Amniotic epithelial cell (primary cell): ENCODE measurements at places on chromosomes 4 and X.

DNA sequence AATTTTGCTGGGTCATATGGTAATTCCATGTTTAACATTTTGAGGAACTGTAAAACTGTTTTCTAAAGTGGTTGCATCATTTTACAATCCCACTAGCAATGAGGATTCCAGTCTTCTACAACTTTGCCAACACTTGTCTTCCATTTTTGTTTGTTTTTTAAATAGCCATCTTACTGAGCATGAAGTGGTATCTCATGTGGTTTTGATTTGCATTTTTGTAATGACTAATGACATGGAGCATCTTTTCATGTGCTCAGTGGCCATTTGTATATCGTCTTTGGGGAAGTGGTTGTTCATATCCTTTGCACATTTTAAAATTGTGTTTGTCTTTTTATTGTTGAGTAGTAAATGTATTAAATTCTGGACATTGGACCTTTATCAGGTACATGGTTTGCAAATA lies 94.7 kb downstream of the TMEM131L start:
- DNase-seq = no peak

- no peak for DNase-seq
These were observed 44.3 kb upstream of the ERVMER34-1 start for GRCh38 chr4:52795533-52795932.

DNA sequence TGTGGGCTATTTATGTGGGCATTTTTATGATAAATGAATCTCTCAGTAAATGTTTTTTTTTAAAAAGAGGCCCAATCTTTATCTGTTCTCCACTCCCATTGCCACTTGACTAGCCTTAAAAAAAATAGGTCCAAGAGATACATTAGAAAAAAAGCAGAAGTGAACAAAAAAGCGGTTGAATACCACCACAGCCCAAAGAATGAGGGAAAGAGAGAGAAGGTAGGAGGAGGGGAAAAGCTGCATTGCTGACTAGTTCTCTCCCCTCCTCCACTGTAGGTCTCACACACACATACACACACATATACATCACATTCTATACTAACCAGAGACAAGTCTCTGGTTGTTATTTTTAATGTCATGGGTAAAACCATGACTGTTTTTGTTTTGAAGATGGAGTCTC lies 95.8 kb upstream of the IL13RA1 start:
- DNase-seq = no peak

GRCh38 chrX:19840899-19841648 lies 46.3 kb downstream of the SH3KBP1 start:
- peak; percentile 55 for DNase-seq

DNA sequence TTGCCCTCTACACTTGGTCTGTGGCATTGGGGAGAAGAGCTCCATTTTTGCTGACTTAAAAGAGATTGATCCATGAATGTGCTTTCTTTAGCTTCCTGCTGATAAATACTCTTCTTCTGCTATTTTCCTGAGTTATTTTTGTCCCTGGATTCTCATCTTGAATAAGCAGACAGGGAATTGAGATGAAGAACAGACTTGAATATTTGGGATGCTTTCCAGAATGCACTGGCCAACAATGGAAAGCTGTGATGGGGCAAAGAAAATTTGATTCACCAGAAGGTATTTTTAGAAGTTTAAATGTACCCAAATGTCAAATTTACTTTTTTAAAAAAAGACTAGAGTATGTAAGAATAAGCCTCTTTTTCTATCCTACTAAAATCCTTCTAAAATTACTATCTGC lies 309.9 kb upstream of the PPP1R2C start:
- DNase-seq = no peak

- peak; percentile 88 for DNase-seq
These were observed 535.1 kb downstream of the FAT4 start for GRCh38 chr4:125849869-125850268.

DNA sequence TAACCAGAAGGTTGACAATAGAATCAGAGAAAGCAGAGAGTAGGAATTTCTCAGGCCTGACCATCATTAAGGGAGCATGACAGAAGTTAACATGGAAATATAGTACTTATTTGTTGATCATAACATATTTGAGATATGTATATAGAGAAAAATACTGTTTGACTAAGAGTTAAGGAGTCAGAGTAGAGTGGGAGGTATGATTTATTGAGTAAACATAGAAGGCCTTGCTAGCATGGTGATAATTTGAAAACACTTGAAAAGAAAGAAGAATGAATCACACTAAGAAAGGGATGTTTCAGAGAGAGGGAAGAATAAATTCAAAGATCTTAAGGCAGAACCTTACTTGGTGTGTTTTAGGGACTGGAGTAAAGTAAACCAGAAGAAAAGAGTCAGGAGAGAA lies 437.2 kb upstream of the TECRL start:
- DNase-seq = peak; percentile 10

DNA sequence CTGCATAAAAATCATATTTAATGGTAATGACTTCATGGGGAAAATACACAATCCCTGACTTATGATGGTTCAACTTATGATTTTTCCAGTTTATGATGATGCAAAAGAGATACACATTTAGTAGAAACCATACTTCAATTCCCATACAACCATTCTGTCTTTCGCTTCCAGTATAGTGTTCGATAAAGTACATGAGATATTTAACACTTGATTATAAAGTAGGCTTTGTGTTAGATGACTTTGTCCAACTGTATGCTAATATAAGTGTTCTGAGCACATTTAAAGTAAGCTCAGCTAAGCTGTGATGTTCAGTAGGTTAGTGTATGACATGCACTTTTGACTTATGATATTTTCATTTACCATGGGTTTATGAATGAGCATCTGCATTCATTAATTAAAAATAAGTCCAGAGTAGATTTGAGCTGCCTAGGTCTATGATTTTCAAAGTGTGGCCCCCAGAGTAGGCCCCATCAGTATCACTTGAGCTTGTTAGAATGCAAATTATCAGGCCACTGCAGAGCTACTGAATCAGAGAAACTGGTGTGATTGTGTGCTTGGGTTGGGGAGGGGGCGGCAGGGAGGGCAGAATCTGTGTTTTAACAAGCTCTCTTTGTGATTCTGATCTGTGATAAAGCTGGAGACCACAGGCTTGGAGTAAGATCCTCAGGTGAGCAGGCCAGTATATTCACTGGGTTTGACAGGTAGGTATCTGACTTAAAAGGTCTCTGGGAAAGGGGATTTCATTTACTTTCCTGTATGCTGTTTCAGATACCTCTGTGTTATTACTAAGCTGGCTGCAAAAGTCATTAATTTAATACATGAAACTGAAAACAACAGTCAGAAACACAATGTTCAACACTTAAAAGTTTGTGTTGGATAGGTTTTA lies 8.4 kb downstream of the ATP10D start:
- DNase-seq = no peak

GRCh38 chrX:152861116-152861515 lies 30.3 kb downstream of the NSDHL start:
- peak; percentile 59 for DNase-seq

- no peak for DNase-seq
These were observed 30.9 kb downstream of the YTHDC1 start for GRCh38 chr4:68319040-68319439.

- peak; percentile 45 for DNase-seq
These were observed 179.5 kb downstream of the CEP135 start for GRCh38 chr4:56128213-56128612.

DNA sequence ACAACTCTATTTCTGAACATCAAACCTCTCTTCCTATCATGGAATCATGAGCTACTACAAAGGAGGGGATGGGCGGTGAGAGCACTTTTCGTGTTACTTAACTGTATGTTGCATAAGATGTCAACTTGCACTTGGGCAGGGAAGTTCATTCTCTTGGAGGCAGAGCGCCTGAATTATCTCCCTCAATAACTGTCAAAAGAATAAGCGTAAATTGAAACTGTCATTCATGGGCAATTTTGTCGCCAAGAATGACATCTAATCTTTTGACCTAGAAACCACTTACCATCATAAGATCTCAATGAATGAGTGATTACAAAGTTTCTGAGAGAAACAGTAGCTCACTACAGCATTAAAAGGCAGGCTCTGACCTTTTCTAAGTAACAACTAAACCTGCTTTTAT lies 23.5 kb upstream of the USP26 start:
- no peak for DNase-seq

- DNase-seq = peak; percentile 74
These were observed 1.5 kb downstream of the CLCN3 start for GRCh38 chr4:169621731-169622492.

GRCh38 chr4:69823481-69824186 lies 36.3 kb downstream of the SULT1E1 start:
- no peak for DNase-seq

GRCh38 chr4:41505161-41505661 lies 32.7 kb upstream of the LIMCH1 start:
- peak; percentile 55 for DNase-seq

DNA sequence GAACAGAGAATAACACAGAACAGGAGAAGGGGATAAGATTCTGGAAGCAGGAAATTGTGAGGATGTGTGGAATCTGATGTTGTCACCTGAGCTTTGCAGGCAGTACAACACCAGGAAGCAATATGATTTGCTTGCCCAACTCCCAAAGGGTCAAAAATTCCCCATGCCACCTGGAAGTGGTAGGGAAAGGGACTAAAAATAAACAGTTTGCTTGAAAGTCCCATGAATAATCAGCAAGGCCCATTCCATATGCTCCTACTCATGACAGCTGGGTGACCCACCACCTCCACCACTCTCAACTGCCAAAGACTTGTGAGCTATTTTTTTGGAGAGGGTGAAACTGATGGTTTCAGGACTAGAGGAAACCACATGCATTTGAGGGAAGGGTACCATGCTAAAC lies 168.4 kb downstream of the KCNIP4 start:
- DNase-seq = no peak

- DNase-seq = peak; percentile 44
These were observed 23.5 kb downstream of the TLR10 start for GRCh38 chr4:38759113-38759789.

- DNase-seq = no peak
These were observed 58.2 kb downstream of the GPR143 start for GRCh38 chrX:9707306-9708033.

DNA sequence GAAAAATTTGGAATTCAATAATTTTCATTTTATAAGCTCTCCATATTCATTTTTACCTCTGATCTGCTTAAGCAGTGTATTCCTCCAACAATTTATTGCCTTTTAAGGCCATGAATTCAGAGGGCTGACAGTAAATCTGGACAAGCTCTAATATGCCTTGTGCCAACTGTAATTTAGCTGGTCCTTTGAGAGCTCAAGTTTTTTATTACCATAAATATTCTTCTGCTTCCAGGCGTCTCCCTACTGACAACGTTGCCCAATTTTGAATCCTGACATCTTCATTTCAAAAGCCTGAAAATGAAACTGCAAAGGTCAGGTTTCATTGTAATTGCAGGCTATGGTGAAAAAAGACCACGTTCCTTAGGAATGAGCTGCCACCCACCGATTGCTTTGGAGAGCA lies 95.8 kb upstream of the GEMIN8 start:
- no peak for DNase-seq

GRCh38 chr4:95367824-95368223 lies 180.9 kb downstream of the UNC5C start:
- DNase-seq = no peak

GRCh38 chr4:171035909-171036308 lies 777.3 kb upstream of the GALNTL6 start:
- no peak for DNase-seq

DNA sequence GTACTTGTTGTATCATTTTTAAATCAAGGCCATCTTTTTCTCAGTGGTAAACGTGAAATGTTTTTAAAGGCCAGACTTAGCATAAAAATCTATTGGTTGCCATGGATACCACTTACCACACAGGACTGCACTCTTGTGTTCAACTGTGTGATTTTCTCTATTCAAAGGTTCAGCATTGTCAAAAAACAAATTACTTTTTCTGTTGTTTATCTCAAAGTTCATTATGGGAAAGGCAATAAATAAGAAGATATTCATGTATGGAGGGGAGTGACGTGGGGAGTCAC lies 231.0 kb upstream of the GATB start:
- DNase-seq = no peak

DNA sequence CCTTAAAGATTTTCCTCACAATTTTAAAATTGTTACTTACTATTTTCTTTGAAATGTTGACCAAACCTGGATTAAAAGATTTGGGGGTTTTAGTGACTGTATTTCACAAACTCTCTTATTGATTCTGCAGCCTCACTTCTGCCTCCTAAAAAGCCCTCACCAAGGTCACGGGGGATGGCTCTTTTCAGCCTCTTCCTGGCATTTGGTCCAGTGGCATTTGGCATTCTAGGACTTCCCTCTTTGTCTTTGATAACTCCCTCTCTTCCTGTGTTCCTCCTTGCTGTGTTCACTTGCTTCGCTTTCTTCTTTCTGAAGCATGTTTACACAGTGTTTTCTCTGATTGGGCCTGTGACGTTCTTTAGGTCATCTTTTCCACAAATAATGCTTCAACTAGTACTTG lies 21.5 kb downstream of the PKD2 start:
- no peak for DNase-seq
